ENCODE measurements at places on chromosomes 2 and 18.

- no peak for DNase-seq
Measured at GRCh38 chr2:136696438-136696837, 68.9 kb upstream of the THSD7B start.

DNA sequence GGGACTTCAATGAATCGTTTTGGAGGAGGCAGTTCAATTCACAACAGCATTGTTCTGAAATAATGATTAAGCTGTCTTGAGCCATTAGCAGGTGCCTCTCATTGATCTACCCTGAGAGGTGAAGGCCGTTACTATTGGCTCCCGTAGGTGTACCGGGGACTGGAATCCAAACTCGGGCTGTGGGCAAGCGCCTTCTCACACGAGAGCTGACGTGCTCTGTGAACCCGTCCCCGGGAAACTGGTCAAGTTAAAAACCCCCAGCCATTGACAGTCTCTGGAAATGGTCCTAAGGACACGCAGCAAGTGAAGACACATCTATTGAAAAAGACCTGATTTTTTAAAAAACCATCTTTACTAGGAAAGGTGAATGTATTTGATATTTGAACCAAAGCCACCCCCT lies 8.1 kb upstream of the NFATC1 start:
- DNase-seq = no peak

- DNase-seq = no peak
Measured at GRCh38 chr2:7392076-7392787, 475.0 kb downstream of the RNF144A start.

DNA sequence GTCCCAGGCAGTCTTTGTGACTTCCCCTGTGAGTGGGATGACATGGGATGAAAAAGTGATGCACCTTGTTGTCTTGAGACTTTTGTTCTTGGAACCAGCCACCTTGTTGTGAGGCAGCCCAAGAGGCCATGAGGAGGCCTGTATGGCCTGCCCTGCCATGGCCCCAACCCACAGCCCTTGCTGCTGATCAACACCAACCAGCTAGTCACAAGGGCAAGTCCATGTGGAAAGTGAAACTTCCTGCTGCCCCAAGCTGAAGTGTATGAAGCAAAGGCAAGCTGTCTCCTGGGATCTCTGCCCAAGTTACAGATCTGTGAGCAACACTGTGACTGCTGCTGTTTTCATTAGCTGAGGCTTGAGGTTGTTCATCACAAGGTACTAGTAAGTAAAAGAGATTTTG lies 21.6 kb downstream of the TMEM18 start:
- DNase-seq = no peak

- no peak for DNase-seq
Measured at GRCh38 chr18:35436076-35436649, 59.0 kb upstream of the ZNF396 start.

GRCh38 chr2:174553811-174554493 lies 43.7 kb downstream of the WIPF1 start:
- no peak for DNase-seq

DNA sequence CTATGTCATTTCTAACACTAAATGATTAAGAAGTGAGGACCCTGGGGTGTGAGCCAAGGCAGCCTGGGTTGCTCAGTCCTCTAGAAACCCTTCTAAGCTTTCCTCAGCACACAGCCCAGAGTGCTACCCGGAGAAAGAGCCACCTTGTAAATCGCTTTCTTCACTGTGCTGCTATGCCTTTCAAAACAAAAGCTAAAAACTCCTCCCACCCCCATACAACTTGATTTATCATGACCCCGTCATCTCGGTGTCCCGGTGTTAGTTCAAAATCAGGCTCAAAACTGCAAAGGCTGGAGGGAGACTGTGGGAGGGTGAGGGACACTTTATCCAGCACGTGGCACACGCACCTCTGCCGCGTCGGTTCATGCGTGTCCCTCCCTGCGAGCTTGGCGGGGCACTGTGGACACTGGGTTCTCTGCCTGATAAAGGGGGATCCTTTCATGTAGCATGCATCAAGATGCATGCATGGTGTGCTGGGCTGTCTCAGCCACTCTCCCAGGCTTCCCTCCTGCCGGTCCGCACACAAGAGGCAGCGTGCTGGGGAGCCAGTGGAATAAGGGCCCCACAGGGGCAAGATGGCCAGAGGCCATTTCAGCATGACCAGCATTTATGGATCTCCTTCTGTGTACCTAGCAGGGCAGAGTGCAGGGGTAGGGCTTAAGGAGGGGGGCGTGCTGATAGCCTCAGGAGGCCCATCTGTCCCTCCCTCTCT lies 170.4 kb downstream of the SMAD7 start:
- DNase-seq = no peak

GRCh38 chr2:101828673-101829334 lies 131.3 kb downstream of the MAP4K4 start:
- no peak for DNase-seq

- DNase-seq = no peak
Measured at GRCh38 chr2:64506686-64507085, 17.4 kb upstream of the AFTPH start.

GRCh38 chr2:229528846-229529245 lies 185.5 kb downstream of the DNER start:
- no peak for DNase-seq

GRCh38 chr2:20584399-20585358 lies 66.2 kb downstream of the HS1BP3 start:
- peak; percentile 71 for DNase-seq

- no peak for DNase-seq
Measured at GRCh38 chr2:116955646-116956045, 858.8 kb upstream of the DDX18 start.

DNA sequence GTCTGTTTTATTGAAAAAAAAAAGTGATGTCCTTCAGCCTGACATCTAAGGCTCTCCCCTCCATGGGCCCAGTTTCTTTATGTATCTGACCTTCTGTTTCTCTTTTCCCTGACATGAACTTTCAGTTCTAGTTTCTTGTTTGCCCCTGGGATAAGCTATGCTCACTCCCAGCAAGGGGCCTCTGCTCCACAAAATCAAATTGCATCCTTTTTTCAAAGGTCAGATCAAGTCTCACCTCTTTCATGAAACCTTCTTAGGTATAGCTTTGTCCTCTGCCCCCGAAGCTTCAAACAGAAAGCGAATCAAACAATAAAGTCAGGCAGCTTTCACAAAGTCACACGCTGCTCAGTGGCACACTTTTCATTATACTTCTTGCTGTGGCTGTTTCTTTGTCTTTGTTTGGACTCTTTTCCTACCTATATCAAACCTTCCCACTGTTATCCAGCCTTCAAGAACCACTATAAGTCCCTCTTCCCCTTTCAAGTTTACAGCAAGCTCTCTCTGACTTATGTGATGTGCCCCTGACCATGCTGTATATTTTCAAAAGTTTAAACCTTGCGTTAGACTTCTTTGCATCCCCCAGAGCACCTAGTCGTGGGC lies 23.3 kb downstream of the MAP3K19 start:
- DNase-seq = no peak

- DNase-seq = no peak
Measured at GRCh38 chr2:238016526-238016925, 44.3 kb upstream of the SCLY start.

DNA sequence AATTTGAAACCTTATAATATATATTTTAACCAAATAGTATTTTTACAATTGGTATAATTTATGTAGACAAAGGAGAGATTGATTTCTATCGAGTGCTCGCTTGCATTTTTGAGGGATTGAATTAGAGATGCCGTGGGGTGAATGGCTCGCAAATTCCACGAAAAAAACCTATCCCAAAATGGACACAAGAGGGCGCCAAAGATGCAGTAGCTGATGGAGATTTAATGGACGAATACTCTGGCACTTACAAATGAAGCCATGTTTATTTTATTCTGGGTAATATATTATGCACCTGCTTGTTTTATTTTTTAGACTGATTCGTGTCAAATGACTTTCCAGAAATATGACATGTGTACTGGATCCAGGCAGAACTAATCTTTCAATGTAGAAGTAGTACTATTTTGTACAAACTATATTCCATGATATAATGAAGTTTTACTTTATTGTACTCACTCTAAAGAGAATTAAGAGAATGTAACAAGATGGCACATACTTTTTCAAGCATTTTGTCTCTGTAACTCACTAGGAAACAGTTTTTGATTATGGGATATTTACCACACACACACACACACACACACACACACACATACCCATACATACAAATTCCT lies 505.4 kb downstream of the PLCL1 start:
- peak; percentile 58 for DNase-seq

- DNase-seq = no peak
Measured at GRCh38 chr2:68272246-68272994, 20.1 kb upstream of the PPP3R1 start.
